ENCODE measurements at places on chromosomes 6 and 20.

- DNase-seq, result no peak
These were observed 106.3 kb downstream of the PRKN start for GRCh38 chr6:162621246-162621645.

DNA sequence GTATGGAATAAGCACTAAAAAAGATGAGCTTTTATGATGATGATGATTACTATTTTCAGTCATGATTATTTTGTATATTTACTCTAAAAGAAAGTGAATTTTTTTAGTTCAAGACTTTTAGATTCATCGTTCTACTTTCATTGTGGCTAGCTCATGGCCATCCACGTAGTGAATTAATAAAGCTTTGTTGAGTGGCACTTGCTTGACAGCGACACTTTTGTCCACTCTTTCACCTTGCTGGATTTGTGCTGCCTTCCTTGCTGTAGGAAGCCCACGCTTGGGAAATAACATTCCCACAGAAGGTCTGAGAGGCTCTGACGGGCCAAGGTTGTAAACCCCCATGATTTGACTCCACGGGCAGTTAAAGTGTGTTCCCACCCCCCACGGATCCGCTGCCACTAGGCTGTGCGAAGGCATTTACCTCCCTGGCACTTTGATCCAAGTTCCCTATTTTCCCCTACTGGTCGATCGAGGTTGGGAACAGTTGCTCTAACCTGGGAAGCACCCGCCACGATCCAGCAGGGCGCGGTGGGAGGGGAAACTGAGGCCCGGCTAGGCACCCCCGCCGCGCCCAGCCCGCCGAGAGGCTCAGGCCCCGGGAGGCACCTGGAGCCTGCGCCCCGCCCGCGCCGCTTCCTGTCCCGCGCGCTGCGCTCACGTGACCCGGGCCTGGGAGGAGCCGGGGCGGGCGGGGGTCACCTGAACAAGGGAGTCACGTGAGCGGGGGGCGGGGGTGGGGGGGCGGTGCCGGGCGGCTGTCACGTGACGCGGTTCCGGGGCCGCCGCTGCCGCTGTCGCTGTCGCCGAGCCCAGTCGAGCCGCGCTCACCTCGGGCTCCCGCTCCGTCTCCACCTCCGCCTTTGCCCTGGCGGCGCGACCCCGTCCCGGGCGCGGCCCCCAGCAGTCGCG is at the start of gene IGF2R:
TSS of gene IGF2R (plus strand) at position 788 of the 909 bp plus-strand sequence. CDS start 165 bp downstream, outside the sequence.
- peak; percentile 89 for DNase-seq

- DNase-seq, result no peak
These were observed 192.2 kb downstream of the GMPR start for GRCh38 chr6:16430391-16431089.

DNA sequence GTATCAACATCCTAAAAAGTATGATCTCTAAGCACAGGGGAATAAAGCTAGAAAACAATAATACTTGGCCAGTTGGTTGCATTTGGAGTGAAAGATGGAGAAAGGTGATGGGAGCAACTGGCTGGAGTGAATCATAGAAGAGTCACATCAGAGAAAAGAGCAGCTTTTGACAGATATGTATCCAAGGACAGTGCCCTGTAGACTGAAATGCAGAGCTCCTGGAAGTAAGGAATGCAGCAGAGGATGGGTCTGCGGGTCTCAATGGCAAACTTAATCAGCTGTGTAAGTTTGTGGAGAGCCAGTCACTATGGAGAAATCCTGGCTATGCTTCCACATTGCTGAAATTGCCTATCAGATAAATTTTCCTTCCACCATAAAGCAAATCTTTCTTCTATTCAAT is 253.6 kb upstream of the PRND start:
- no peak for DNase-seq

GRCh38 chr6:15507746-15508145 is 155.1 kb downstream of the DTNBP1 start:
- DNase-seq, result no peak

- no peak for DNase-seq
These were observed 54.7 kb downstream of the TRAM2 start for GRCh38 chr6:52522151-52522626.

DNA sequence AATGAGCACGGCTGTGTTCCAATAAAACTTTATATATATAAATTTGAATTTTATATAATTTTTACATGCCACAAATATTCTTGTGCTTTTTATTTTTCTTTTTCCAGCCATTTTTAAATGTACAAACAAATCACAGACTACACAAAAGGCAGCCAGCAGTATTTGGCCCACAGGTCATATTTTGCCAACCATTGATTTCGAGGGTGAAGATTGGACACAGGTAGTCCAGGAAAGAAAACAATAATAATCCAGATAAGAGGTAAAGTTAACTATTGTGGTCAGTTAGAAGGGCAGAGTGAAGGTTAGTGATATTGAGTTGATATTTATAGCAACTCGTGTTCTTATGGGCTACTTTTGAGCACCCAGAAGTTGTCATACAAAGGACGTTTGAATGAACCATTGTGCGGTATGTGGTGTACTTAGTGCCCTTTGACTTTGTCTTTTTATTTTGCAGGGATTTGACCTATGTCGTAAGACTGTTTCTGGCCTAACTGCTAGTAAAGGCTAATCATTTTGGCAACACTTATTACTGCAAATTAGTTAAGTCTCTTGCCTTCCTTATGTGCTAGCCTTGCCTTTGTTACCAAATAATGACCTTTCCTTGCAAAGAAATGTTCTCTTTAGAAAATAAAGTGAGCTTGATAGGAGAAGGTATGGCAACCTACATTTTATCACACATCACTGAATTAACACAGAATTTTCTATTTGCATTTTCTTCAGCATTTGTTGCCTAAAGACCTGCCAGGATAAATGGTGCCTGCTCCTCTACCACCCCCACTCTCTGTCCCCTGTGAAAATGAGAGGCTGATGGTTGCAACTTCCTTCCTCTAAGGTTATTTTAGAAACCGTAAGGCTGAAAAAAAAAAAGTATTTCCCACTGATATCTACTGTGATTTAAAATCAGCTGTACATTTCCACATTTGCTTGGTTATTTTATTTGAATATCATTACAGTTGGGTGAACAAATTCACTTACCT is 493.9 kb upstream of the SOX4 start:
- DNase-seq, result no peak

- no peak for DNase-seq
These were observed 4.5 kb upstream of the CD109 start for GRCh38 chr6:73691512-73691911.

DNA sequence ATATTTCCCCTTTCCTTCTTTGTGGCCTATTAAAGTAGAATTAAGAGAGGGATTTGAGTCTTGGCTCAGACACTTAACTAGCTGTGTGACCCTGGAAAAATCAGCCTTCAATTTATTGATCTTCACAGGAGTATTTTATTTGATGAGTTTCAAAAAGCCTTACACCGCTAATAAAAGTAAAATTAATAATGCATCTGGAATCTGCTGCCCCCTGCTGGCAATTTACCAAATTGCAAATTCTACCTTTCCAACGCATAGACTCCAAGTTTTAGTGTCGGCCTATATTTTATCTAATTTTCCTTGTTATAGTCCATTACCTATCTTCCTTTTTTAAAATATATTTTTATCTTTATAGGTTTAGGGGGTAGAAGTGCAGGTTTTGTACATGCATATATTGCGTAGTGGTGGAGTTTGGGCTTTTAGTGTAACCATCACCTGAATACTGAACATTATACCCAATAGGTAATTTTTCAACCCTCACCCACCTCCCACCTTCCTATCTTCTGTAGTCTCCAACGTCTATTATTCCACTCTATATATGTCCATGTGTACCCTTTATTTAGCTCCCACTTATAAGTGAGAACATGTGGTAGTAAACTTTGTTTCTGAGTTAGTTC is 46.3 kb downstream of the GOPC start:
- peak; percentile 46 for DNase-seq

GRCh38 chr6:119586250-119586882 is 236.8 kb upstream of the MAN1A1 start:
- no peak for DNase-seq

DNA sequence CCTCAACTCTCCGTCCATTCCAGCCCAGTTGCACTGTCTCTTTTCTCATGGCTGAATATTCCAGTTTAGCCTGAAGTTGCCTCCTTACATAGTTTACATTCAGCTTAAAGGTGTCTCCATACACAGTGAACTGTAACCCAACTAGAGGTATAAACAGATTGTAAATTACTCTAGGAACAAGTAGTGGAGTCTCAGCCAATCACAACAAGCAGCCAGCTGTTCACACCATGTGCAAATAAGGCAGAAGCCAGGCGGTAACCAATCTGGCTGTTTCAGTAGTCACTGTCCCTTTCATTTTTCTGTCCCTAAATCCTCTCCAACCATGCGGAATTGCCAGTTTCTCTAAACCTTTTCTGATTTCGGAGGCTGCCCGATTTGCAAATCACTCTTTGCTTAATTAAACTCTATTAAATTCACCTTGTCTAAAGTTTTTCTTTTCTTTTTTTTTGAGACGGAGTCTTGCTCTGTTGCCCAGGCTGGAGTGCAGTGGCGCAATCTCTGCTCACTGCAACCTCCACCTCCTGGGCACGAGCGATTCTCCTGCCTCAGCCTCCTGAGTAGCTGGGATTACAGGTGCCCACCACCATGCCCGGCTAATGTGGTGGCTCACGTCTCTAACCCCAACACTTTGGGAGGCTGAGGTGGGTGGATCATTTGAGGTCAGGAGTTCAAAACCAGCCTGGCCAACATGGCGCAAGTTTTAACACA is 37.6 kb upstream of the GFOD1 start:
- DNase-seq, result no peak

DNA sequence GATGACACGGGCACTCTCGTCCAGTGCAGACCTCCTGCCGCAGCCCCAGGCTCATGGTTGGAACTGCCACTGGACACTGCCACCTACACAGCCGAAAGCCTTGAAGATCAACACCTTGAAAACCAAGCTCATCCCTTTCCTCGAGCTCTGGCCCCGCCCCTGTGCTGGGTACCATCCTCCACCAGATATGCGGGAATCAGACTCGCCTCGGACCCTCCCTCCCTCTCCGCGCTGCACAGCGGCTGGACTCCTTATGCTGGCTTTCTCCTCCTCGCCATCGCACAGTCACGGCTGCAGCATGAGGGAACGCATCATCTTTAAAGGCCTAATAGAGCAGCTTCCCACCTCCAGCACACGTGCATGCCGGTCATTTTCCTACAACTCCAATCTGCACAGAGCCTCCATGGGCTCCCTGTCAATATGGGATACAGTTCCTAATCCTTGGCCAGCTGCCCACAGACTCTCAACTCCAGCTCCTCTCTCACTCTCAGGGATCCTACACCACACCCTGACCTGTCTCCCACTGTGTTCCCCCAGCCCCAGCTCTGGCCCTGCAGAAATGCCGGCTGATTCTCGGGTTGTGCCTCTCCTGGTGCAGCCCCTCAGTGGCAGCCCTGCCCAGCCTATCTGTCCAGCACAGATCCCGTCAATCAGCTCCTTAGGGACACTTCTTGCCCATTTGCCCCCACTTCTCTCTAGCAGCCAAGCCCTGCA is 23.2 kb downstream of the TXNDC5 start:
- DNase-seq, result no peak

DNA sequence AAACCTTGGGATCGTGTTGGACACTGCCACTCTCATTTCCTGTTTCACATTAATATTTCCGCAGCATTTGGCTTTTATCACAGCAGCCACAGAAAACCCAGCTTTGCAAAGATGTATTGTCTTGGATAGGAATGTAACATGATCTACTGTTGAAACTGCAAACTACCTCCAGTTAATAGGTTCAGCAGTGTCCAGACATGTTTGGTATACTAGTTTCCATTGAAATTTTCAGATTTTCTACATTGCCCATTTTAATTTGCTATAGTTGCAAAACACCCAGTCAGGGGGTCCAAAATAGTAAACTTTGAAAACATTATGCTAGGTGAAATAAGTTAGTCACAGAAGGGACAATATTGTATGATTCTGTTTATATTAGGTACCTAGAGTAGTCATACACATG is 3.3 kb downstream of the ANKRD6 start:
- no peak for DNase-seq

DNA sequence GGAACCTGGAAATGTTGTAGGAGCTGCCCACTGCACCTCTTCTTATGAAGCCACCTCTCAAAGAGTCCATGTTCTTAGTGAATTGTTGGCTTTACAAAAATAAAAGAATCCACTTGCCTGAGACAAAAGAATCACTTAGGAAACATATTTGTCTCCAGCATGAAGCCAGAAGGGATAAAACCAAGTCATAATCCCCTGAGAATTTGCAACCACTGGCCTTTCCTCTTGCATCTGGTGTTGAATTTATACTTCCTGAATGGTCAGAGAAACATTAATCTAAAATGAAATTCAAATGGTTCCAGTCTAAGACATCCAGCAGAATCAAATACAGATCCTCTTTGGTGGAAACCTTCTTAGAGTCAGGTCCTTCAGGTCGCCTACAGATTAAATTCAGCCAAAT is 192.5 kb upstream of the ECI2 start:
- DNase-seq, result no peak

GRCh38 chr6:155100087-155100486 is 105.0 kb downstream of the TIAM2 start:
- no peak for DNase-seq

GRCh38 chr20:57710841-57711240 is 1.0 kb upstream of the PMEPA1 start:
- DNase-seq, result no peak

- DNase-seq, result no peak
These were observed 38.5 kb downstream of the HTR1B start for GRCh38 chr6:77424761-77425160.

DNA sequence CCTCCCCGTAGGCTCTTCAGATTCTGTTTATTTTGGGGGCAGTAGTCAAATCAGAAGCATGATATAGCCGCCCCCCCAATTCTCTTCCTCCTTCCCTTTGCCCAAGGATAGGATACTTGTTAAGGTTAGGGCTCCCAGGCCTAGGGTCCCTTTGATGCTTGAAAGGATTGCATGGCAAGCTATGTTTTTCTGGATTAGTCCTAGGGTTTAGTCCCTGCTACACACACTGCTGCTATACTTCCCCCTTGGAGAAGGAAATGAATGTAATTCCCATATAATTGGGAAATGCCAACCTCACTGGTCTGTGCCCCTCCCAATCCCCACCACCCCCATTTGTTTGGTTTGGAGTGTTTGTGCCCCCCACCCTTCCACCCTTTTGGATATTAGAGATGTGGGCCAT is 62.8 kb downstream of the ZFAND3 start:
- DNase-seq, result no peak

- no peak for DNase-seq
These were observed 37.4 kb downstream of the COX4I2 start for GRCh38 chr20:31674895-31675827.

DNA sequence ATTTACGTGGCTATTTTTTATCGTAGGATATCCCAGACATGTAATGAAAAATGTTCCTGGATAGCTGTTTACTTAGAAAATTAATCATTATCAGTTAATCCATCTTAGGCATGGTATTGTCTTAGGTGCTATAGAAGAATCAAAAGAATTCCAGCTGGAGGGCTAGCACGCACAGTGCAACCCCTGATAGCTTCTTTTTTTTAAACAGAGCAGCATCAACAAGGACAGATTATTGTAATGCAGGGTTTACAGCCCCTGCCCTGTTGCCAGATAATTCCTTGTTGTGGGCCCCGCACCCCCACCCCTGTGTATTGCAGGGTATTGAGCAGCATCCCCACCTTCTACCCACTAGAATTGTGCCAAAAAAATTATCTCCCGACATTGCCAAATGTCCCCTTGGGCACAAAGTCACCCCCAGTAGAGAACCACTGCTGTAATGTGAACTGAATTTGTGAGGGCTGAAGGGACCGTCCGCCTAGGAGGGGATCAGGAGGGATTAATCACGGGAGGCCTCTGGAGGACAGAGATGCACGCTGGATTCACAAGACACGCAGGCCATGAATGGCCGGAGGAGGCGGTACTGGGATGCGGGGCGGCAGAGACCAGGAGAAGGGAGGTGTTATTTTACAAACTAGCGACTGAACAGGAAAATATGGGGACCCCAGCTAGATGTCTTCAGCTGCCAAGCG is 174.6 kb downstream of the ZDHHC14 start:
- DNase-seq, result no peak

Data from stimulated activated CD4-positive, alpha-beta T cell treated with anti-CD3 and anti-CD28 coated beads, Interleukin-1b, Interleukin-23, amount 100 ng/mL, for 1 hour (primary cell).